ENCODE measurements at places on chromosomes 13 and 19.

DNA sequence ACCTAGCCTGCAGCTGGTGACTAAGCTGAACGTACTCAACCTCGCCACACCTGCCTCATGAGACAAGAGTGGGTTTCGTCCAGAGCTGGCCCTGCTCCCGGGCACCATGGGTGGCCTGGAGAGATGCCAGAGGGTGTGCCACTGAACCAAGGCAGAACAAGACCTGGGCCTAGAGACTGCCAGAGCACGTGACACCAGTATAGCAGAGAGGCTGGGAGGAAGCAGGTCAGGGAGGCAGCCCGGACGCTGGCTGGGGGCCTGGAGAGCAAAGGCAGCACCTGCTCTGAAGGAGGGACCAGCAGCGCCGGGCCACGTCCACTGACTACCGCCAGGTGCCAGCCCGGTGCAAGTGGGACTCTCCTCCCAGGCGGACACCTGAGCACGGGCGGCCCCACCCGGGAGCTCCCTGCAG is 7.3 kb upstream of the C13orf46 start:
- no peak for DNase-seq

GRCh38 chr19:21314676-21315075 is 14.5 kb downstream of the ZNF708 start:
- no peak for DNase-seq

DNA sequence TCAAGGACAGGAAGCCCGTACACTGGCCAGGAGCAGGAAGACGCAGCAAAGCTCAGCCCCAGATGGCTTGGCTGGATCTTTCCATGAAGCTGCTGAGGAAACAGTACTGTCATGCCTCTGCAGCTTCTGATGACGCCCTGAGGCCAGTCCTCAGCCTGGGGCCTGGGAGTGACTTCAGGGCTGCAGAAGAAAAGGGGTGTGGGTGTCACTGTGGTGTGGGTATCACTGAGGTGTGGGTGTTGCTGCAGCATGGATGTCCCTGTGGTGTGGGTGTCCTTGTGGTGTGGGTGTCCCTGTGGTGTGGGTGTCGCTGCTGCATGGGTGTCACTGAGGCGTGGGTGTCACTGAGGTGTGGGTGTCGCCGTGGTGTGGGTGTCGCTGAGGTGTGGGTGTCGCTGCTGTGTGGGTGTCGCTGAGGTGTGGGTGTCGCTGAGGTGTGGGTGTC is 12.0 kb upstream of the GAS6 start:
- no peak for DNase-seq

GRCh38 chr19:57815247-57816075 is 748 bp upstream of the ZNF552 start:
- no peak for DNase-seq
